Neural progenitor cell (in vitro differentiated cells): ENCODE measurements at places on chromosomes 3 and 15. TPM values are rescaled to one million over a fixed set of nuclear protein-coding genes. Genes with fewer than 3 reads are reported as not detected.
A peak's percentile ranks its signal among the peaks of the same experiment; 100 is the strongest.

GRCh38 chr15:74449643-74450205, 11.2 kb downstream of the UBL7 start:
- no peak overlapping the region for H3K27ac ChIP-seq
- peaks cover 6% of the 10 kb centered on the region for H3K4me1 ChIP-seq
- no peaks in the 10 kb centered on the region for H3K27me3 ChIP-seq
- DNase-seq, result no peak

- no peaks in the 10 kb centered on the region for H3K27me3 ChIP-seq
- H3K36me3 ChIP-seq, result no peaks in the 10 kb centered on the region
- peak; percentile 76 for DNase-seq
- H3K4me1 ChIP-seq, result peaks cover 29% of the 10 kb centered on the region
Observed at GRCh38 chr15:56249092-56249491, 5.4 kb upstream of the RFX7 start.

- no peaks in the 10 kb centered on the region for H3K36me3 ChIP-seq
- H3K4me3 ChIP-seq, result no peak overlapping the region
- no peak for DNase-seq
- no peaks in the 10 kb centered on the region for H3K27me3 ChIP-seq
- peaks cover 11% of the 10 kb centered on the region for H3K4me1 ChIP-seq
Observed at GRCh38 chr3:66825375-66825774, 172.7 kb upstream of the KBTBD8 start.

DNA sequence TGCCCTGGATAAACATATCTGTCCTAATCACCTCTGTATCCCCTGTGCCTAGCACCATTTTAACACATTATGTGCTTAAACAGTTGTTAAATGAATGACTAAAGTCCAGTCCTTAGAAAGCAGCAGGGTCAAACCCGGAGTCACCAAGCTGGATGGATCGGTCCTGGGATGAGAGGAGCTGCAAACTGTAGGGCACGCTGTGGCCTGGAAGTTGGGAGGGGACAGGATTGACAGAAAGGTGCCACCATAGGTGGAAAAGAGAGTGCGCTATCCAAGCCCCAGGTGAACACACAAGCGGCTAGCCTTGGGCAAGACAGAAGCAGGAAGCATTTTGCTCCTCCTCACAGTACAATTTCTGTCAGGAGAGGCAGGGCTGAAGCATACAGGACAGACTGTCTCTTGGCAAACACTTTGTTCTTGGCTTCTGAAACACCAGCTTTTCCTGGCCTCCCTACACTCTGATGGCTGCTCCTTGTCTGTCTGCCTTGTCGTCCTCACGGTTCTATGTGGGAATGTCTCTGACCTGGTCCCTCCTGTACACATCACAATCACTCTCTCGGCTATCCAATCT, 48.4 kb upstream of the KY start:
- no peak overlapping the region for H3K27ac ChIP-seq
- H3K4me1 ChIP-seq, result peaks cover 9% of the 10 kb centered on the region
- H3K27me3 ChIP-seq, result peaks cover 13% of the 10 kb centered on the region
- H3K36me3 ChIP-seq, result no peaks in the 10 kb centered on the region
- DNase-seq, result no peak
- no peak overlapping the region for H3K4me3 ChIP-seq

- no peaks in the 10 kb centered on the region for H3K36me3 ChIP-seq
- H3K4me3 ChIP-seq, result no peak overlapping the region
- no peak overlapping the region for H3K27ac ChIP-seq
- H3K27me3 ChIP-seq, result no peaks in the 10 kb centered on the region
- no peak for DNase-seq
- H3K4me1 ChIP-seq, result peaks cover 7% of the 10 kb centered on the region
Observed at GRCh38 chr3:100614941-100615340, 5.5 kb downstream of the ADGRG7 start.

GRCh38 chr3:48634661-48635221, 520 bp downstream of the SLC26A6 start:
- peak overlapping the region; percentile 78 for H3K4me3 ChIP-seq
- H3K27ac ChIP-seq, result peak overlapping the region; percentile 55
- no peaks in the 10 kb centered on the region for H3K27me3 ChIP-seq
- H3K4me1 ChIP-seq, result peaks cover 18% of the 10 kb centered on the region
- no peaks in the 10 kb centered on the region for H3K36me3 ChIP-seq
- DNase-seq, result peak; percentile 67

DNA sequence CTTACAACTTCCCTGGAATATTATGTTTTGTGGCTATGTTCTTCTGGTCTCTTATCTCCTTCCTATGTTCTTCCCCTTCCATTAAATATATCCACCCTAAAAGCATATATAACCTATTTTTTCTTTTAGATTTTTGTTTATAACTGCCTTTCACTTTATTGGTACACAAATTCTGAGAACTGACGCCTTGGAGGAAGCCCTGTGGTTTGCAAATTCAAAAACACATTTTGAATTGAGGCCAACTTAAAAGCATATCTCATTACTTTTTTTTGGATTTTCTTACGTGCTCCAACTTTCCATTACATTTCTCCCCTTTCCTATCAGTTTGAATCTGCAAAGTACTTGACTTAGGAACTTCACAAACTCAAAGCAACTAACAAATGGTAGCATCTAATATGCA, 15.3 kb upstream of the COLQ start:
- no peaks in the 10 kb centered on the region for H3K4me1 ChIP-seq
- H3K4me3 ChIP-seq, result no peak overlapping the region
- H3K27me3 ChIP-seq, result no peaks in the 10 kb centered on the region
- H3K27ac ChIP-seq, result no peak overlapping the region

GRCh38 chr15:29669823-29670222, 152.4 kb downstream of the TJP1 start:
- no peaks in the 10 kb centered on the region for H3K36me3 ChIP-seq
- peaks cover 7% of the 10 kb centered on the region for H3K4me1 ChIP-seq
- H3K27ac ChIP-seq, result no peak overlapping the region
- H3K27me3 ChIP-seq, result no peaks in the 10 kb centered on the region
- H3K4me3 ChIP-seq, result no peak overlapping the region

DNA sequence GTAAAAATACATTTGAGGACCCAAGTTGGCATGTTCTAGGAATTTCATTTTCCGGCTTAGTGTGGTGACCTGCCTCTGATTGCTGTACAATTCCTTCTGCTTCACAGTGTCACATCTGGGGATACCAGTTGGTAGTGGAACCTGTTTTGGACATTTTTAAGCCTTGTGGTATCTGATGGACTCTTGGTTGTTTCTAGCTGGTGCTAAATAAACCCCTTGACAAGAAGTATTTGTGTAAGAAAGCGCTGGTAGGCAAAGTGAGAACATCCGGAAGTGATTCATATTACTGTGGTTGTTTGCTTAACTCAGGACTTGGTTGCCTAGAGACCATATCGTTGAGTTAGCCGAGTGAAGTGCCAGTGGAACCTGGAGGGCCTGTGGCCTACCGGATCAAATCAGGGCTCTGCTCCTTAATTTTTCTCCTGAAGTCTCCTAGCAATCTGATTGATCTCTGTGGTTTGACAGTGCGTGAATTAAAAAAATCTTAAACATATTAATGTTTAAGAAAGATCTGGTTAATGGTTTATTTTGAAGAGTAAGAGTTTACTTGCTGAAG, 12.8 kb downstream of the IQGAP1 start:
- H3K27ac ChIP-seq, result no peak overlapping the region
- no peak overlapping the region for H3K4me3 ChIP-seq
- DNase-seq, result peak; percentile 57
- H3K27me3 ChIP-seq, result no peaks in the 10 kb centered on the region
- H3K36me3 ChIP-seq, result no peaks in the 10 kb centered on the region
- peaks cover 18% of the 10 kb centered on the region for H3K4me1 ChIP-seq

DNA sequence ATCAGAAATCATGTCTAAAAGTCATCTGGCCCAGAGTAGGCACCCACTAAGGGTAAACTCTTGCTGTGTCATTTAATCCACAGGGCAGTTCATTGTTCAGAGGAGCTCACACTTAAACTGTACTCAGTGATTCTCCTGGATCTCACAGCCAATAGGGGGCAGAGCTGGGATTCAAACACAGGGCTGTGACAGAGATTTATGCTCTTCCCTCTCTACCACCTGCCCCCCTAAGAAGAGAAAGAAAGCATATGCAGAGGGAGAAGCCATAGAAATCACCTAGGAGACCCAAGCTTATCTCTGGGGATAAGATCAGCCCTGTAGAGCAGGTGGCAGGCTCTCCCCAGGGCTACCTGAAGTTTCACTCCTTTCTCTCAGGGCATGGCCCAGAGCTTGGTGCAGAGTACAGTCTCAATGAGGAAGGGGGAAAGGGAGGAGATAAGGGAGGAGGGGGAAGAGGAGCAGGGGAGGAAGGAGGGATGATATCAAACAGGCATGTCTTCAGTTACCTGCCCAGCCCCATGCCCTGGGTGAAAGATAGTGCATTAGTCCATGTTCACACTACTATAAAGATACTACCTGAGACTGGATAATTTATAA, 51.8 kb upstream of the ADPGK start:
- no peaks in the 10 kb centered on the region for H3K27me3 ChIP-seq
- H3K4me3 ChIP-seq, result no peak overlapping the region
- DNase-seq, result peak; percentile 60
- H3K36me3 ChIP-seq, result no peaks in the 10 kb centered on the region
- H3K4me1 ChIP-seq, result no peaks in the 10 kb centered on the region
- no peak overlapping the region for H3K27ac ChIP-seq

IL17RE gene
- total RNA-seq, result 0.56 TPM in 1 of 2 replicates, not detected in the other

DOCK3 gene
- 10.7 and 11.1 TPM in 2 replicates for total RNA-seq

NLGN1 gene
- total RNA-seq, result 27.7 and 34.8 TPM in 2 replicates

SHC4 gene
- 1.9 and 2.2 TPM in 2 replicates for total RNA-seq

PCNP gene
- total RNA-seq, result 149 and 248 TPM in 2 replicates
